IPS-NIHi11 (cell line): ENCODE measurements at places on chromosomes 16 and 17.

DNA sequence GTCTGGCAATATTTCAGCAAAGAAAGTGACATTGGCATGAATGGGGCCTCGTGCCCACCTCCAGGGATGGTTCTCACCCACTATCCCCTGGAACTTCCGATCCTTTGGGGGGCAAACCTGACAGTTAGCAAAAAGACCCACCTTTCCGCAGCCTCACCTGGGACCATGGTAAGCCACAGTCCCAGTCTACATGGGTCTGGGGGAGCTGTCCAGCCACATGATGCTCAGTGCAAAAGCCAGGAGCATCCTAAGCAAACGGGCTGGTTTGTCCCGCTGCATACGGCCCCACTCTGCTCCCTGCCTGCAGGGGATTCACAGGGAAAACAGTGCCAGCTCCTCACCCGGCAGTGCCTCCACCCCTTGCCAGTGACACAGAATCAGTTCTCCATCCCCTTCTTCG is 19.3 kb downstream of the AIPL1 start:
- DNase-seq = no peak

DNA sequence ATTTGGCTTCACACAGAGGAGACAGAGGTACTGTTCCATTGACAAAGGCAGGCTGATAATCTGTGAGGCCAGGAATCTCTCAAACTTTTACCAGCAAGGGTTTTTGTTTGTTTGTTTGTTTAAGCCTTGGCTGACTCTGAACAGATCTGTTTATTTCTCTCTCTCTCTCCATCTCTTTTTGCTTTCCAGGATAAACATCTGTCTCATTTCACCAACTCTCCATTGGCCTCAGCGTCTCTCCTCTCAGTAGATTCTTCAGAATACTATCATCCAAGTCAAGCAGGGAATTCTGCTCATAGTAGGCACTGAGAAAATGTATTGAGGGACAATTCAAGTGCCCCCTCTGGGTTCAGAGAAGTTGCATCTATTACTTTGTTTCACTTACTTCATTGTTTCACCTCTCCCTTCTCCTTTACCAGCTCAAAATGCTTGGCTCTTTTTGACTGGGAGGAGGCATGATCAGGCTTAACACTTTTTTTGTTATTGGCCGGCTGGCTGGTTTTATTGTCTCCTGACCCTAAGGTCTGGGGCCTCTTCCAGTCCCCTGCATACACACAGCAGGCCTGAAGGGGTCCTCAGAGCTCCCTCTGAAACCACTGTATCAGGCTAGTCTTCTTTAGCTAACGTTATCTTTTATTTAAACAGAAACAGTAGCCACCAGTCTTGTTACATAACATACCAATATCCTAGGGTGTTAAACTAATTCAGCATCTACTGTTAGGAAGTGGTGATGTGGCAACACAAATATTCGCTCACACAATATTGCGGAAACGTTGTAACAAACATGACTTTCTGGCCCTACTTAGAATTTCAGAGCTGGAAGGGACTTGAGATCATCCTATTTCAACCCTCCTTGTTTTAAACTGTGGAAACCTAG is 2.0 kb upstream of the YPEL2 start:
- DNase-seq = peak; percentile 68

DNA sequence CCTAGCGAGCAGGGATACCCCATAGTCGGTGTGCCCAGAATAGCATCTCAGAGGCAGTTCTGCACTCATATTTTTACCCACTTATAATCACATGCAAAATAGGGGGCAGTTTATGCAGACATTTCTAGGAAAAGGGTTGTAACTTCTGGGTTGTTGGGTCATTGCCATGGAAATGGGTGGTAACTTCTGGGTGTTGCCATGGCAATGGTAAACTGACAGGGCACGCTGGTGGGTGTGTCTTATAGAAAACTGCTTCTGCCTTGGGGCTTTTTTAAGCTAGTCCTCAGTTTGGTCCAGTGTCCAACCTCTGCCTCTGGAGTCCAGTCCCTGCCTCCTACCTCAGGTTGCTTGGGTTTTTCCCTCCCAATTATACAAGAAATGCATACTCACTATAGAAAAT is 7.4 kb upstream of the SPAG9 start:
- no peak for DNase-seq

DNA sequence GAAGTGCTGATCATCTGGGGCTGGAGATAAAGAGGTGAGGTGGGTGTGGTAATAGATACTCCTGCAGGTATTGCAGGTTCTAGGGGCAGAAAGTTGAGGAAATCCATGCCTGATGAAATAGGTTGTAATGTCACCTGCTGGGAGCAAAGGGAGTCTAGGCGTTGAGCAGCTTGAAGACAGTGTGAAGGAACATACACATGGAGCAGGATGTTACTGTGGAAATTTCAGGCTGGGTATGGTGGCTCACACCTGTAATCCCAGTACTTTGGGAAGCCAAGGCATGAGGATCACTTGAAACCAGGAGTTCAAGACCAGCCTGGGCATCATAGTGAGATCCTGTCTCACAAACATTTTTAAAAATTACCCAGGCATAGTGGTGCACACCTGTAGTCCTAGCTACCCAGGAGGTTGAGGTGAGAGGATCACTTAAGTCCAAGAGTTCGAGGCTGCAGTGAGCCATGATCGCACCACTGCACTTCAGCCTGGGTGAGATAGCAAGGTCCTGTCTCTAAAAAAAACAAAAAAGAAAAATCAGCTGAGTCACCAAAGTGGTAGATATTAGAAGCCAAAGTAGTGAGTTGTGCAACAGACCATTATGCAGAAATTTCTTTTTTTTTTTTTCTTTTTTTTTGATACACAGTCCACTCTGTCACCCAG is 9.1 kb upstream of the CRYBA1 start:
- DNase-seq = no peak

- DNase-seq = no peak
Observed at GRCh38 chr17:34979650-34980352, 511 bp upstream of the LIG3 start.

- peak; percentile 80 for DNase-seq
Observed at GRCh38 chr16:86074651-86075487, 175.9 kb downstream of the IRF8 start.

GRCh38 chr17:65562206-65562531 is 721 bp upstream of the AXIN2 start:
- no peak for DNase-seq

GRCh38 chr17:45431531-45432404 is 902 bp downstream of the ARHGAP27 start:
- DNase-seq = peak; percentile 94

DNA sequence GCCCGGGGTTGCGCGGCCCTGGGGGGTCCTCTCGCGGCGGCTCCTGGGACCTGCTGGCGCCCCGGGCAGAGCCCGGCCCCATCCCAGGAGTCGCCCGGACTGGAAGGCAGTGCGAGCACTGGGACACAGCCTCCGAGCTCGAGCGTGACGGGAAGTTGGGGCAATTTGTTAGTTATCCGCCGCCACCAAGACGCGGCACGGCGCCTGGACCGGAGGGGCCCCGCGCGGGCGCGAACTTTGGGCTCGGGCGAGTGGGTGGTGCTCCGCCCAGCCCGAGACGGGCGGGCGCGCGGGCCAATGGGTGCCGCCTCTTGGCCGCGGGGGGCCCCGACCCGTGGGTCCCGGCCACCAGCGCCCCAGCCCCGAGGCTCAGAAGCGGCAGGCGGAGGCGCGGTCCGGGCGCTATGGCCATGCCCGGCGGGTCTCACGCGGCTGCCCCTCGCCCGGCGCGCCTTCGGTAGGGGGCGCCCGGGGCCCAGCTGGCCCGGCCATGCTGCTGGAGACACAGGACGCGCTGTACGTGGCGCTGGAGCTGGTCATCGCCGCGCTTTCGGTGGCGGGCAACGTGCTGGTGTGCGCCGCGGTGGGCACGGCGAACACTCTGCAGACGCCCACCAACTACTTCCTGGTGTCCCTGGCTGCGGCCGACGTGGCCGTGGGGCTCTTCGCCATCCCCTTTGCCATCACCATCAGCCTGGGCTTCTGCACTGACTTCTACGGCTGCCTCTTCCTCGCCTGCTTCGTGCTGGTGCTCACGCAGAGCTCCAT is at the start of gene ADORA2B:
Gene ADORA2B (plus strand): TSS at position 372 of the 768 bp plus-strand sequence. CDS start 119 bp downstream, at position 491.
- peak; percentile 96 for DNase-seq

- no peak for DNase-seq
Observed at GRCh38 chr16:67372664-67373063, 20.6 kb downstream of the TPPP3 start.

- no peak for DNase-seq
Observed at GRCh38 chr16:12611916-12612597, 191.6 kb downstream of the CPPED1 start.

- DNase-seq = peak; percentile 94
Observed at GRCh38 chr17:44533533-44534246, 23.6 kb upstream of the FZD2 start.

- no peak for DNase-seq
Observed at GRCh38 chr17:36550491-36551417, 6.0 kb downstream of the GGNBP2 start.

DNA sequence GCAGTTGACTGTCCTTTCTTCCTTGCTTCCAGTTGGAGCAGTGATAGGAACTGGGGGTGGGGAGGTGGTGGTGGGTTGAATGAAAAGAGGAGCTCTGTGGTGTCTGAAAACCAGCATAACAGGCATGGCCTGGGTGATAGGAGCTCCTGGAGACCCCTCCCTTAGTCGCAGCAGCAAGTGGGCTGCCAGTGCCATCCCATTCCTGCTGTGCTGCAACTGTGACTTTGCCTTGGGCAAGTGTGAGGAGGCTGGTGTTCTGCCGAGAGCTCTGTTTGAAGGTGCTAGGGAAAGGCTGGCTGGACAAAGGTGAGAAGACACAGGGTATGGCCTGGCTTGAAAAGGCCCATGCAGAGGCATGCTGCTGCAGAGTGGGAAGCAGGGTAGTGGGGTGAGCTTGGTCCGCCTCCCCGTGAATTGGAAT is 2.7 kb upstream of the CDK5R1 start:
- no peak for DNase-seq
